ENCODE measurements at places on chromosomes 7 and 10.

- no peak for DNase-seq
These were observed 190.9 kb upstream of the PITRM1 start for GRCh38 chr10:3363311-3364045.

- no peak for DNase-seq
These were observed 403.1 kb downstream of the SFMBT2 start for GRCh38 chr10:7007600-7008190.

DNA sequence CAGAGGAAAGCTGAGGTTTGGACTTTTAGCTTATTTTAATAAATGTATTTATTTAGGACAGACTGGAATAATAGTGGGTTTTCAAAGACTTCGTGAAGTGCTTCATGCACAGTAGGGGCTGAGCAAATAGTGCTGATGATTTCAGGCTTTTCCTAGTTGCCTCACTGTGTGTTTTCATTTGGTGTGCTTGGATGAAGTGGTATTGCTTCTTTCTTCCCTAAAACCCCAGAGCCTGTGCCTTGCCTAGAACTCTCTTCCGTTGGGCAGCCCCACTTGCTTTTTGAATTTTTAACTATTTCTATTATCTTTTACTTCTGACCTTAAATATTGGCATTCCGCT is 49.6 kb downstream of the ARID5B start:
- DNase-seq, result no peak

DNA sequence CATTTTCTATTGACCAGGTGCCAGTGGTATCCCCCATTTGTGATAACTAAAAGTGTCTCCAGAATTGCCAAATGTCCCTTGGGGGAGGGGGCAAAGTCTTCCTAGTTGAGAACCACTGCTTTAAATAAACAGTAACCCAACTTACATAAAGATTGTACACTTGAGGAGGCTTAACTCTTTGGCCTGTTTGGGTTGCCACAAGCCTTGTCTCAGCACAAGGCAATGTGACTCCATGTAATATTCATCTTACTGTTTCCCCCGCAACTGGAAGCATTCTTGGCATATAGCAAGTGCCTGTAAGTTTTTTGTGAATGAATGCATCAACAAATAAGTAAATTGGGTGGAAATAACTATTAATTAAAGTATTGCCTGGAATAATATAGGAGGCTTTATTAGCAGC is 108.3 kb downstream of the ANK3 start:
- no peak for DNase-seq

GRCh38 chr7:139427029-139427420 is 56.4 kb downstream of the KLRG2 start:
- DNase-seq, result no peak

Measured in fibroblast of skin of left quadriceps (primary cell).